NCI-H2227 treated with DMSO at 0.1 percent for 48 hours (cell line): ENCODE measurements at places on chromosomes 4 and X.

GRCh38 chrX:31374786-31375185 is 302.9 kb upstream of the FTHL17 start:
- DNase-seq = no peak

- DNase-seq = peak; percentile 0
Observed at GRCh38 chr4:72567821-72568675, 973 bp downstream of the ADAMTS3 start.

DNA sequence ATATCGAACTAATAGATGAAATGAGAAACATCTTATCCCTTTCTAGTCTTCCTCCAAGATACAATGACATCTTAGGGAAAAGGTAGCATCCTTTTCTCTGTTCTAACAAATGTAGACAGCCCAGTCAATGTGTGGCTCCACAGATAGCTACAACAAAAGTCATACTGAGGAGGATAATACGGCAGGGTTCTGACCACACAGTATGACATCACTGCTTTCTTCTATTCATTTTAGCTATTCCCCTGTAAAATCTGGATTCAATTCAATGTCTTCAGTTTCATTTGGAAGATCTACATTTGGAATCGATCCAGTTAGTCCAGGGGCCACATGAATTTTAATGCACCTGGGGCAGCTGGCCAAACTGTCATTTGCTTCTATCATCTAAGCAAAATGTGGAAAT is 51.4 kb downstream of the ENOX2 start:
- no peak for DNase-seq

DNA sequence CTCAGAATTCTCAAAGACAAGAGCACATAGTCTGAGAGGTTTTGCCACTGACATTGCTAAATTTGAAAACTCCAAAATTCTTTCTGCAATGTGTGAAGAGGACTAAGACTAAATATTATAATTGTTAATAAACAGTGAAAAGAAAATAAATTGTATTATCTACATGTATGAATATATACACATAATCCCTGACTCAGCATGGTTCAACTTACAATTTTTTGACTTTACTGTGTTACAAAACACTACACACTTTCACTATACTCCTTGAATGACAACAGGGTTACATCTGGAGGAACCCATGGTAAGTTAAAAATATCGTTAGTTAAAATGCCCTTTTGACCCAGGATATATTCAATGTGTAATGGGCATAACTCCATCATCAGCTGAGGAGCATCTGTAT is 2017.2 kb upstream of the TENM3 start:
- DNase-seq = no peak

DNA sequence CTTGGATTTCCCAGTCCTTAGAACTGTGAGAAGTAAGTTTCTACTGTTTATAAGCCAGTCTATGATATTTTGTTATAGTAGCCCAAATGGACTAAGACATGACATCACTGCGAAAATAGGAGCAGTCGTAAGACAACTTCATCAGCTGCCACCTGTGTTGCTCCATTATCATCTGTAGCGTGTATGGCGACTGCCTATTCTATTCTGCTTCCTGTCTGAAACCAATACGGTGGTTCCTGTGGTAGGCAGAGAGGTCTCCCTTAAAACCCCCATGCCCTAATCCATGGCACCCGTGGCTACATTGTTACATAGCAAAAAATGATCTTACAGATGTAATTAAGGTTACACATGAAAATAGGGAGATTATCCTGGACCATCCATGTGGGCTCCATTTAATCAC is 105.4 kb upstream of the FAT1 start:
- no peak for DNase-seq

DNA sequence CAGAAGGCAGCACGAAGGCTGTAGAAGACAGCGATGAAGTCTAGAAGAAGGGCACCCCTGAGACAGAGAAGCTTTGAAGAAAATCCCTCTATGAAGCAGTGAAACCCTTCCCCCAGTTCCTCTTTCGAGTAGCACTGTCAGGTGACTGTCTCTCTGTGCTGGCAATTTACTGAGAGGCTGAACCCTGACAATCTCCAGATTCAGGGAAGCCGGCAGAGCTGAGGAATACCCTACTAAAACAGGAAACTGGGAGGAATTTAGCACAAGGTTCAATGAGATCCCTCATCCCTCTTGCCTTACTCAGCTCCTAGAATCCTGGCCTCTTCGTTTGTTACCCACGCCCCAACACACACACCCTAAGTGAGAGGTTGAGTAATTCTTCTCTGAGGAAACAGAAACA is 239.7 kb upstream of the NOCT start:
- DNase-seq = no peak

DNA sequence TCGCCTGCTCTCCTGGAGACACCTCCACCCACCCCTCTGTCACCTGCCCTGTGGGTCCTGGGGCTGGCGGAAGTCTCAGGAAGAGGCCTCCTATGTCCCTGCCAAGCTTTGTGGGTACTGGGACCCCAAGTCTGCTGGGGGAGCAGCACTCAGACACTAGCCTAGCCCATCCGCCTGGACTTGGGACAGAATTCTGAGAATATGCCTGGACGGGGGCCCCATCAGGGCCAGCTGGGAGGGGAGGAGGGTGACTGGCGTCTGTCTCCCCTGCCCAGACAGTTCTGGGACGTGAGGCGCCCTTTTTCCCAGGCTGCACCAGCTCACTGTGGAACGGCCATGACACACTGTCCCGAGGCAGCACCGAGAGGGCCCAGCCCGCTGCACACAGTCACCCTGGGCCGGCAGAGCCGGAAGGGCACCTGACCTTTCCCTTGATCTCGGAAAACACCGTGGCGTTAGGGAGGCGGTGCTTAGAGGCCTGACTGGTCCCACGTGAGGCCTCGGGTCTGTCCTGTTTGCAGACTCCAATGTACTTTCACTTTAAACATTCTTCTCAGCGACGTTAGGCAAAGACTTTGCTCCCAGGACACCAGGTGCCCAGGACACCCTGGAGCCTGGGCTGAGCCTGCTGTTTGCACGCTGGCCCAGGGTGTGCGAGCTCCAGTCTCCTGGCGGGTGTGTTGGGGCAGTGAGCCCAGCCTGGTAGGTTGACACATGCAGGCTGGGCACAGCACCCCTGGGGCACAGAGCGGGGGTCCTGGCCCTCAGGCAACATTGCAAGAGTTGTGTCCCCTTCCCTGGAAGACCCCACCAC is 700 bp downstream of the SLC26A1 start:
- no peak for DNase-seq

DNA sequence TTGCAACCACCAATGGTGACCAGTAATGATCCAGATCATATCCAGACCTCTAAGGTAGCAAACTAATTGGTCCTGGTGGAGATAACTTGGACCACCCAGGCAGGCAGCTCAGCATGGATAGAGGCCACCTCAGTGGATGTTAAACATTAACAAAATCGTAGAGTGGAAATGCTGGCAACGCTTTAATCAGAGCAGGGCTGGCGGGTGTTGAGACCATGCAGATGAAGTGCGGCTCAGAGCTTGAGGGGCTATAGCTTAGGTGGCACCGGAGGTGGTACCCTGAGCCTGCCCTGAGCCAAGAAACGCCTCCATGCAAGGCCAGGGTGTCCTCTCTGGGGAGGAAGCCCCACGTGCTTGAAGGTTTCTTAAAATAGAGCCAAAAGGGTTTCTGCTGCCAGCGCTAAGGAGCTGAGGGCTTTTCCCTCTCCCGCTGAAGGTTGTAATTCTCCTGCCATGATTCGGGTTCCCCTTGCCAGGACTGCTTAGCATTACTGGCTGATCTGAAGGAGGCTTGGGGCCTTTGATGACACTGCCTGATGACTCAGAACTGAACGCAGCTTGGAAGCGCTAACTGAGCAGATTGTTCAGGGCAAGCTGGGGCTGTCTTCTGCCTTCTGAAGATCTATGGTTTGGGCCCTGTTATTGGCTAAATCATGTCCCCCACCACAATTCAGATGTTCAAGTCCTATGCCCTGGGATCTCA is 177.8 kb upstream of the ATP6AP2 start:
- DNase-seq = peak; percentile 22

- DNase-seq = no peak
Observed at GRCh38 chr4:106718548-106718947, 317.6 kb downstream of the DKK2 start.

GRCh38 chr4:5710065-5710960 is 688 bp upstream of the EVC start:
- no peak for DNase-seq

DNA sequence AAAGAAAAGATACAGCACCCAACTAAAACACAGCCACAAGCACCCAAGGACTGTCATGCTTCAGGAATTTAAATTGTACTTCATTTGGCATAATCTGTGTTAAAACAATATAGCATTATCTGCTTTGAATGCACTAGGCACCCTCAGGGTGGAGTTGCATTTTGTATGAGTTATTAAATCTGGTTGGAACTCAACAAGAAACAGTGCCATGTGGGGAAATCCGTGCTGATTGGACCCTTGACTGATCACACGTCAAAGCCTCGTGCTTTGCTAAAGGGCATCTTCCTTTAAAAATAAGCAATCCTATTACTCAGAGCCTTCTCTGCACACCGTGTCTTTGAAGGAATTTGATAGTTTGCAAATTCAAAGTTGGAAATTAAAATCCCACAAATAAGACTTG is 35.4 kb downstream of the IGFBP7 start:
- no peak for DNase-seq

- DNase-seq = no peak
Observed at GRCh38 chr4:180675359-180675650, 1567.9 kb upstream of the TENM3 start.

DNA sequence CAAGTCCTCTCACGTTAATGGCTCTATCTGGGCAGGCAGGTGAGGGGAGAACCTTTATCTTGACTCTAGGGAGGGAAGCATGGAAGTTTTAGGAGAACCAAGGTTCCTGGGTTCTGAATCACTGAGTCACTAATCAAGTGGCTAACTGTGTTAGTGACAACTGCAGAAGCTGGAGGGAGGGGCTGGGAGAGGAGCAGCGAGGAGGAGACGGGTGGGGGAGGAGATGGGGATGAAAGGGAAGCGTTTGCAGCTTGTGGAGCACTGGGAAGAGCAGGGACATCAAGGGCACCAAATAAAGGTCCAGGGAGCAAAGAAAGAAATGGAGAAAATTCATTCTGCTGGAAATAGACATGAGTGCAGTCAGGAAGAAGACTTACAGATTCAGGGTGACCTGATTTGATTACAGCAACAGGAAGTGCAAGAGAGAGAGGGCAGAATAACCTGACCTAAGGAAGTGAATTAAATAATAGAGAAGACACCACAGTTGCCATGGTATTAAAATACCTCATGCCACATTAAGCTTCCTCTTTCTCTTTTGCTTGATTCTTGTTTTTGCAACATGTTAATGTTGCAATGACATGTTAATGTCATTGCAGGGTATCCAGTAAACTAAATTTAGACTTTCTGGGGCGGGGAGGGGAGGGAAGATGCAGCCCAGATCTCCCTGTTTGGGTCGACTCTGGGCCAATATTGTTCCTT is 4.5 kb upstream of the SETD7 start:
- no peak for DNase-seq

DNA sequence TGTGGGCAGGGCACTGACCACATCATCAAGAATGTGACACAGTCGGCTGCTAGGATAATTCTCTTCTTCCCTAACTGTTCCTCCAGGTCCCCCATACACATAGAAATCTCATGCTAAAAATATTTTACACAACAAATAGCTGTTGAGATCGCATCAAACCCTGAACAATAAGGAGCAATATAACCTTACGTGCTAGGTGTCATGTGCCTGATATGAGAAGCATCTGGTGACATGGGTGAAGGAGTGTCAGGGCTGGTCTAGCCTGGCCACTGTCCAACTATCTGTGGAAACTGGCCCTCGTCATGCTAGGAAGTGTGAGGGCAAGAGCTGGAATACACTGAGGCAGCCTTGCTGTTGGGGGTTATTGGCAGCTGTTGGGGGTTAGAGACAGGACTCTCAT is 167.3 kb upstream of the PGRMC2 start:
- DNase-seq = no peak

DNA sequence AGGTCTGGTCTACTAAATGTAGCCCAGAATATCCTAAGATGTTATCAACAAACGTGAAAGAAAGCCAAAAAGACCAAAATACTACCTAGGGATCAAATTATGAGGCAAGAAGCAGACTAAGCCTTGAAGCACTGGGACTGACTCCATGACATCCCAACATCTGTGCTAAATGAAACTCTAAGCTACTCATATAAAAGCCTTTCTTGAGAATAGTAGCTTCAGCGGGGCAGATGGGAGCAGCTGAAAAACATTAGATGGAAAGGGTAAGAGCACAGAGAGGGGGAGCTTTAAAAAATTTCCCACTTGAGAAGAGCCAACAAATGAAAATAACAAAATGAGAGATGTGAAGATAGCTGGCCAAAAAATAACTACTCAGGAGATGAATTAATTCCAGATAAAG is 81.7 kb downstream of the MAD2L1 start:
- DNase-seq = no peak

DNA sequence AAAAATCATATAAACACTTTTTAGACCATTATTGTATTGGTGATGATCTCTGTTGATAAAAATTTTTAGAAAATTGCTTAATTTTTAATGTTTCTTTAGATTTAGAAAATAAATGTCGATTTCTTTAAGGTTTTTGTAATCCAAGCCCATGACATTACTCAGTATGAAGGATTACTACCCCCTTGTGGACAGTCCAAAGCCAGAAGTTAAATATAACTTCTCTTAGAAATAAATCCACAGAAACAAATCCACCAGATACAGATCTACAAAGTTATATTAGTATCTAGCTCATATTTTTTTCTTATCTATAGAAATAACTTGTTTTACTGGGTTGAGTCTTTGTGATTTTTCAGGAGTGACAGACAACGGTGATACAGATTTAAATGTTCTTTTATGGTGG is 18.9 kb downstream of the TIFA start:
- DNase-seq = no peak

DNA sequence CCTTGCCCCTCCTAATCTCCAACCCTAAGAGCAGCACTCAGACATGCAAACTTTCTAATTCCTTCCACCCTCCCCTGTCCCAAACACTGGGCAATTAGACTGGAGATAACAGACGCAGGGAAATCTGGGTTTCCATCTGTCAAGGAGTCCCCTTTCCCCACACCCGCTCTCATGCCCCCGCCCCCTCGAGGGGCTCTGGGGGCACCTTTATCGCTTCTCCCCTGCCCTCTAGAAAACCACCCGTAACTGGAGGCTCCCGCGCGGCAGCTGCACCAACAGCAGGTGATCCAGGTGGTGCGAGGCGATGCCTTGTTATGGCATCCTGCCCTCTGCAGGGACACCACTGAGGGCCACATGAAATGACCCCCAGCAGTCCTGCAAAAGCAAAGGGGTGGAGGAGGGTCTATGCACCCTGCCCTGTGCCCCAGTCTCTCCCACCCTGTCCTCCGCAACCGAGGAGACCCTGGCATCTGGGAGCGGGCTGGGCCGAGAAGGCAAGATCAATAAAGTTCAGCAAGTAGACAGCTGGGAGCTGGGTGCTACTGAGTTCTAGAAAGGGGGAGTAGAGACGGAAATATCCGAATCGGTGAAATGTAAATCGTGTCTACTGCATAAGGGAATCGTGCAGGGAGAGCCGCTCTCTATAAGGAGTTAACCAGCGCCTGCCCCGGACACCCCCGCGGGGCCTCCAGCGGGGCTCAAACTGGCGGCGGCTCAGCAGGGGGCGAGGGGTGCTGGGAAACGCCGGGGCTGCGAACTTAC is 1.6 kb downstream of the KCTD8 start:
- DNase-seq = no peak

- no peak for DNase-seq
Observed at GRCh38 chr4:169766741-169767140, 9.0 kb upstream of the HPF1 start.

- DNase-seq = no peak
Observed at GRCh38 chrX:7908821-7909220, 18.4 kb downstream of the PNPLA4 start.
